ENCODE measurements at places on chromosomes 16 and 17. TPM values are rescaled to one million over a fixed set of nuclear protein-coding genes. Genes with fewer than 3 reads are reported as not detected.

SEZ6 gene
- not detected for polyA plus RNA-seq

RHBDL1 gene
- 5.6 TPM for polyA plus RNA-seq

TBC1D3H gene
- not detected for polyA plus RNA-seq

TAT gene
- not detected for polyA plus RNA-seq

CD300C gene
- polyA plus RNA-seq, result 0.16 TPM

FOXO3B gene
- 2.4 TPM for polyA plus RNA-seq

NPIPA5 gene
- 5.5 TPM for polyA plus RNA-seq

PRCD gene
- not detected for polyA plus RNA-seq

MEOX1 gene
- not detected for polyA plus RNA-seq

KRT40 gene
- not detected for polyA plus RNA-seq

TM4SF5 gene
- polyA plus RNA-seq, result not detected

ACSM3 gene
- 177 TPM for polyA plus RNA-seq

PROCA1 gene
- 16.2 TPM for polyA plus RNA-seq

MC1R gene
- 5.3 TPM for polyA plus RNA-seq

CHRNE gene
- polyA plus RNA-seq, result not detected

OXLD1 gene
- polyA plus RNA-seq, result 114 TPM

KRT20 gene
- not detected for polyA plus RNA-seq

SPECC1 gene
- polyA plus RNA-seq, result 11.5 TPM

TMEM114 gene
- polyA plus RNA-seq, result not detected

ACSM2A gene
- polyA plus RNA-seq, result not detected

CEP112 gene
- polyA plus RNA-seq, result 0.84 TPM
